GM18507 (cell line): ENCODE measurements at places on chromosomes 2 and 18.

DNA sequence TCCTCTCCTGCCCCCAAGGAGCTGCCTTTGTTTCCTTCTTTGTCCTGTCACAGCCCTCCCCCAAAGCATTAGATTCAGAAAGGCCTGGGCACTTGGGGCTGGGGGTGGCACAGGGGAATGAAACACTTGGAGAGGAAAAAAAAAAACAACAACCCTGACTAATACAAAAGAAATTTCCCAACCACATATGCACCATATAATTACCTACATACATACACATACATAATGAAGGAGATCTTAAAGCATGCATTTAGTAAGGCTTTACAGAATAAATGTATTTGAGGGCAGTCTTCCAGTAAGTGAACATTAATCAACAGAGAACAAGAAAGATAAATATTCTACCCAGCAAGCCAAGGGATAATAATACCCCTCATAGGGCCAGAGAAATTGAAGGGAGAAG lies 70.0 kb upstream of the PPP1CB start:
- no peak for DNase-seq

GRCh38 chr2:217902379-217903141 lies 100.2 kb downstream of the TNS1 start:
- DNase-seq = no peak

DNA sequence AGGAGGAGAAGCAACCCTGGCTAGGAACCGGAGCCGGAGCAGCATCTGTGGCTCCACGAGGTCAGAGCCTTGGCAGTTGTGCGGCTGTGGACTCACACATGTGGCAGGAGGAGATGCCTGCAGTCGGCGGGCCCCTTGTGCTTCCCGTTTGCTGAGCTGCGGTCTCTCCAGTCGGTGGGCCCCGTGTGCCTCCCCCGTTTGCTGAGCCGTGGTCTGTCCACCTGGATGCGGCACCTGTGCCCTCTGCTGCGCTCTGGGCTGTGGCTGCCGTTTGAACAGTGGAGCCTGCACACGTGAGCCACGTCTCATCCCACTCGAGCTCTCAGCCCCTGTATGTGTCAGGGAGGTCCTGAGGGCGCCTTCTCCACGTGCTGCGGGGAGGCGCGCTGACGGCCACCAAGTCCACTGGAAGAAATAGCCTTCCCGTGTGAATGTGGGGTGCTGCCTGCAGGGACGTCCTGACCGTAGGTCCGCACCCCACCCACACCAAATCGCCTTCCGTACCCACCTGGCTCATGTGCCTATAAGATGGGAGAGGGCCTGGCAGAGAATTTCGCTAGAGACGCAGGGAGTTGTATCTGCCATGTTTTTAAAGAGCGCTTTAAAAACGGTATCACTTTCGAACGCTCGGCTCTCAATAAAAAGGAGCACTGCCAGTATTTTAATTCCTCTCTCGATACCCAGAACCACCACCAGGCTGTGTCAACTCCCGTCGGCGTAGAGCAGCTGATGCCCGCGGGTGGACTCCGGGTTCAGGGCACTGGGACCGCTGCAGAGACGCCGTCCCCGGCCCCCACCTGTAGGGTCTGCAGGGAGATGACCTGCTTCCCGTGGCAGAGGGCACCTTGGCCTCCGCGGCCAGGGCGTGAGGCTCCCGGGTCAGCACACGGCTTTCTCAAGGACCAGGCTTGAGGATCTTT lies 117.0 kb downstream of the NFATC1 start:
- no peak for DNase-seq

DNA sequence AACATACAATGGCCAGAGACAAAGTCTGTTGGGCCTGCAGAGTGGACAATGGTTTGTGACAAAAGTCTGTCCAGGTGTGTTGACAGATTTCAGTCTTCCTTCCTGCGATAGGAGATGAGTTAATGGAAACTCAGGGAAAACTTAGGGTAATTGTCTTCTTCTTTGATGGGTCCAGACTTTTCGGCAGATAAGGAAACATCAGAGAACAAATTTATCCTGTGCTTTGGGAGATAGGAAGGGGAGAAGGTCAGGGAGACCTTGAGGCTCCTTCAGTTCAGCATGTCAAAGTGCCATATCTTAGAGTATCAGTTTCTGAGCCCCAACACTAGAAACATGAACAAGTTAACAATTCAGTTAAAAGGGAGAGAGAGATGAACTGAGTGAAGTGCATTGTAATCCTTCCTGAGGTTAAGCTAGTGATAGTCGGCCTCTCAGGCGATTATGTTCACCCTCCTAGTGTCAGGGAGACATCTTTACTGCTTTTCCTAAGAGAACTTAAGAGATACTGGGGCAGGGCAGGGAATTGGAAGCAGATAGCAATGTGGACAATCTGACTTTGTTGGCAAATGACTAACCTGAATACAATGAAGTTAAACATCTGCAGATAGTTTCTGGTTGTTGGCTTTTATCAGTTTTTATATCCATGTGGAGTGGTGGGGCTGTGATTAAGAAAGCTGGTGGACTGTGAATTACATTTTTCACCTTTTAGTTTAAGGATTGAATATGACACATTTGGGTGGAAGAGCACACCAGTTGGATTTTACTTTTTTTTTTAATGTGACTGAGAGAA lies 248.8 kb upstream of the FN1 start:
- DNase-seq = no peak

- DNase-seq = no peak
Observed at GRCh38 chr2:211930331-211930730, 608.3 kb downstream of the ERBB4 start.

GRCh38 chr2:62966991-62967390 lies 83.6 kb upstream of the OTX1 start:
- no peak for DNase-seq

- no peak for DNase-seq
Observed at GRCh38 chr2:73269686-73270465, 14.4 kb downstream of the FBXO41 start.

DNA sequence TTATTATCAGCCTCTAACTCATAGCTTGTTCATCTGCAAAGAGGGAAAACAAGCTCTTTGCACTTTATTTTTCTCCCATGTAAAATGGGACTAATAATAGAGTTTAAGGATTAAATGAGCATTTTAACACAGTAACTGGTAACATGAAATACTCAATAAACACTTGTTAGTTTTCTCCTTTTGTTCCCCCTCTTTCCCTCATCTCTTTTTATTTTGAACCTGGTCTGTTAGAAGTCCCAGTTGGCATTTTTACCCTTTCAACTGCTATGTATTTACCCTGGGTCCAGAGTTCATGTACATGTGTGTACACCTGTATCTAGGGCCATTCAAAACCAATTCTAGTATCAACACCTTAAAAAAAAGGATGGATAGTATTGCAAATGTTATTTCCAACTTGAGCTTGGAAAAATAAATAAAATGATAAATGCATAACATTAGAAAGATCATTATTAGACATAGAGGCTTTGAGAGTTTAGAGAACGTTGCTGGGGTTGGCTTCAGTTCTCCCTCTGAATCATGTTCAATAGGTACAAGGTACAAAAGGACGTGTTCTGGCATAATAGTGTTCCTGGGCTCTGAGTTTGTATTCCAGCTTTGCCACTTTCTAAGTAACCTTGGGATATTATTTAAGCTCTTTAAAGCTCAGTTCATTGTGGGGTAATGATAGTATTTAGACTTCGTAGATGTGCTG lies 5.2 kb upstream of the VPS54 start:
- DNase-seq = no peak

DNA sequence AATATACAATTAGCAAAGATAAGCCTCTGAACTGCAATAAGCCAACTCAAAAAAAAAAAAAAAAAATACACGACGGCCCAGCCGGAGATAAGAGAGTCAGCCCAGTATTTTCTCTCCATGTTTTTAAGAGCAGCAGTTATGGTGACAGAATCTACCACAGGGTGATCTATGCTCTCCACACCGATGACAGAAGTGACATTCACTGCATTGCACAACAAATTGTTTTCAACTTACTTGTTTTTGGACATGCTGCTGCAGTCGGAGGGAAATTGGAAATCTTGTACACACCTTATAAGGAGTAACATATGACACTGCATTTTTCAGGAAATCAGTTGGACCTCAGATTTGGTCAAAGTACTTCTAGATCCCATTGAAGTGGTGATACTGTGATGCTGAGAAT lies 23.3 kb upstream of the APOB start:
- no peak for DNase-seq

- no peak for DNase-seq
Observed at GRCh38 chr2:63764630-63765029, 77.1 kb upstream of the UGP2 start.

- DNase-seq = no peak
Observed at GRCh38 chr18:4765401-4765800, 310.3 kb upstream of the DLGAP1 start.

DNA sequence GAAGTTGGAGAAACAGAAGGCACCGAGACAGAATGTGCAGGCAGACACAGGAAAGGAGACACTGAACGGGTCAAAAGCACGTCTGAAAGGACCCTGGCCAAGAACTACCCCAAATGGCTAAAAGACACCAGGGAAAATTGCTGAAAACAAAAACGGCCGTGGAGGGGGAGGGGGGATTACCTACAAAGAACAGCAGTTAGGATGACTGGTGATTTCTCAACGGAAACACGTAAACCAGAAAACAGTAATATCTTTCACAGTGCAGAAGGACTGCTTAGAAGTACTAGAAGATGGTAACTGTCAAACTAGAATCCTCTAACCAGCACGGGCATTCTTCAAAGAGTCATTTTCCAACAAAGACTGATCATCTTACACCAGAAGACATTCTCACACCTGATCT lies 142.6 kb downstream of the HDAC4 start:
- DNase-seq = no peak

GRCh38 chr2:203605302-203605701 lies 70.2 kb upstream of the RAPH1 start:
- DNase-seq = no peak

GRCh38 chr18:54338230-54338629 lies 19.4 kb downstream of the STARD6 start:
- no peak for DNase-seq

- DNase-seq = no peak
Observed at GRCh38 chr2:12506846-12507245, 209.9 kb upstream of the TRIB2 start.

DNA sequence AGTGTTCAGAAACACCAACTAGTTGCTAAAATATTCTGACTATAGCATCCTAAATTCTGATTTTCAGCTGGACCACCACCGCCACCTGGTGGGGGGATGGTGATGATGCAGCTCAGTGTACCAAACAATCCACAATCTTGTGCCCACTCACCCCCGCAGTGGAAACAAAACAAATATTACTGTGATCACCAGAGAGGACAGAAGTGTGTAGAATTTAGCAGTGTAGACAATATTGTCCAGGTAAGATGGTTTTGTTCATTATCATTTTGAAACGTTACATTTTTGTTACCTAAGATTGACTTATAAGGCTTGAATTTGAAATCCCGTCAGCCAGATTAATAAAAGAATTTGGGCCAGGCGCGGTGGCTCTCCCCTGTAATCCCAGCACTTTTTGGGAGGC lies 31.7 kb upstream of the UBXN4 start:
- peak; percentile 43 for DNase-seq
